A549 (cell line): ENCODE measurements at places on chromosomes 6 and 20. TPM values are rescaled to one million over a fixed set of nuclear protein-coding genes. Genes with fewer than 3 reads are reported as not detected.

Gene PAX1
- not detected in 3 replicates for polyA plus RNA-seq

Gene CALHM4
- not detected in 3 replicates for polyA plus RNA-seq

Gene RAMACL
- polyA plus RNA-seq: 0.08 to 0.12 TPM (median 0.08 TPM) in 3 replicates

Gene FOXQ1
- polyA plus RNA-seq: 3.1 to 3.6 TPM (median 3.6 TPM) in 3 replicates

Gene SPATA25
- 0.59 to 1.3 TPM (median 0.77 TPM) in 3 replicates for polyA plus RNA-seq

Gene TRIM31
- polyA plus RNA-seq: 3.1 to 3.3 TPM (median 3.2 TPM) in 3 replicates

Gene XRN2
- 123 to 125 TPM (median 125 TPM) in 3 replicates for polyA plus RNA-seq

Gene C6orf118
- polyA plus RNA-seq: 0.07 to 0.20 TPM (median 0.12 TPM) in 3 replicates

Gene OPRM1
- polyA plus RNA-seq: not detected in 3 replicates

Gene ENPP1
- 0.91 to 1.1 TPM (median 0.97 TPM) in 3 replicates for polyA plus RNA-seq

Gene OR2H2
- not detected in 3 replicates for polyA plus RNA-seq

Gene OR12D3
- polyA plus RNA-seq: not detected in 3 replicates

Gene POM121L2
- not detected in 3 replicates for polyA plus RNA-seq

Gene KHDC1L
- polyA plus RNA-seq: 0.31 TPM in 1 of 3 replicates, not detected in the others

Gene SLC13A3
- 0.19 TPM in 1 of 3 replicates, not detected in the others for polyA plus RNA-seq

Gene DEFB132
- polyA plus RNA-seq: not detected in 3 replicates

Gene CTSA
- polyA plus RNA-seq: 76.4 to 95.6 TPM (median 93.2 TPM) in 3 replicates

Gene MTFR2
- 11.3 to 11.8 TPM (median 11.6 TPM) in 3 replicates for polyA plus RNA-seq

Gene CLPSL1
- not detected in 3 replicates for polyA plus RNA-seq
